Heart left ventricle (tissue), 16 donors: ENCODE measurements at places on chromosomes 5 and 9.
A peak's percentile ranks its signal among the peaks of the same experiment; 100 is the strongest.

DNA sequence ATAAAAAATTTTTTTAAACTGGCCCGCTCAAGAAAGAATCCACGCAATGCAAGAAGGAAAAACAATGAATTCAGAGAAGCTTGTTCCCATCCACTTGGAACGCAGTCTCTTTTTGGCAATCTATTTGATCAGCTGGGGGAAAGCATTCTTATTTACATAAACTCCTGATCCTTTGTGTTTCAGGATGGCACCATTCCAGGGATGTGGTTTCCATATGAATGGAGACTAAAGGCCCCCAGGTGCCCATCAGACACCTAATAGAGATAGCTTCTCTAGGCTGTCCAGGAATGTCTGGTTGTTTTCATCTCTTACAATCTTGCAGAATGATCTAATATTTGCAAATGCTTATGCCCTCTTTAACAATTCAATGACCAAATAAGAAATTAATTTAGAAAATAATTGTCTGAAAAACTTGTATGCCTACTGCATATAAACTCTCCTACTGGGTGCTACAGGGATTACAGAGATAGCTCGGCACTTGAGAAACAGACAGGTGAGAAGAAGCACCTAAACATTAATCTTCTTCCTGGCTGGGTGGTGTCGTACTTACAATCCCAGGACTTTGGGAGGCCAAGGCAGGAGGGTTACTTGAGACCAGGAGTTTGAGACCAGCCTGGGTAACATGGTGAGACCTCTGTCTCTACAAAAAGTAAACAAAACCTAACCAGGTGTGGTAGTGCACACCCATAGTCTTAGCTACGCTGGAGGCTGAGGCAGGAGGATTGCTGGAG is 3.0 kb upstream of the RASGRF2 start:
- no peak for DNase-seq

GRCh38 chr9:117050007-117050406 is 362.9 kb downstream of the TRIM32 start:
- no peak for DNase-seq

GRCh38 chr9:33306037-33306436 is 15.7 kb downstream of the NFX1 start:
- no peak for DNase-seq

DNA sequence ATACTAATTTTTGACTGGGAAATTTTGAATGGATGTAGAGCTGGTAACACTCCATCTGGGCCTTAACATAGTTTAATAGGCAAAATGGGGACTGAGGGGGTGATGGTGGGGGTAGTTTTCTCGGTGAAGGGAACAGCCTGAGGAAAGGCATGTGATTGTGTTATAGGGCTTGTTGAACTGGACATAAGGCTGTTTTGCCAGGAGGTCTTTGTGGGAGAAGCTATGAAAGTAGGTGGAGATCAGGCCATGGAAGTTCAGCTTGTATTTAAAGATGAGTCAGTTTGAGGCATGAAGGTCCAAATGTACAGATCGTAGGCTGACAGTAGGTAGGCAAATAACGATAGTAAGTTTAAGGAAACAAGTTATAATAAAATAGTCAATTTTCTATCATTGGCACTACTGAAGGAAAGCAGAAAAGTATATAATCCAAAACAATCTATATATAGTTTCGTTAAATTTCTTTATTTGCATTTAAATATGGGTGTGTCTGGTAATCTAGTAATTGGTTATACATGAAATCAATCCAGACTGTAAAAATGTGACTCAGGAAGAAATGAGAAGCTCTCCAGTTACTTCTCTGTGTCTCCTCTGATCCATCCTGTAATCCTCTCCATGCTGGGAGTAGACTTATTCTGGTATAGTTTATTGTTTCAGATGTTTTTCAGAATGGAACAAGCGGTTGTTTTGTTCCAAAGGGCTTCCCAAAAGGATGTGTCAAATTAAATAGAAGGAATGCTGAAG is 2.8 kb downstream of the CSNK1G3 start:
- DNase-seq, result no peak

- DNase-seq, result no peak
Measured at GRCh38 chr5:179119415-179120170, 59.4 kb downstream of the ZNF354C start.

DNA sequence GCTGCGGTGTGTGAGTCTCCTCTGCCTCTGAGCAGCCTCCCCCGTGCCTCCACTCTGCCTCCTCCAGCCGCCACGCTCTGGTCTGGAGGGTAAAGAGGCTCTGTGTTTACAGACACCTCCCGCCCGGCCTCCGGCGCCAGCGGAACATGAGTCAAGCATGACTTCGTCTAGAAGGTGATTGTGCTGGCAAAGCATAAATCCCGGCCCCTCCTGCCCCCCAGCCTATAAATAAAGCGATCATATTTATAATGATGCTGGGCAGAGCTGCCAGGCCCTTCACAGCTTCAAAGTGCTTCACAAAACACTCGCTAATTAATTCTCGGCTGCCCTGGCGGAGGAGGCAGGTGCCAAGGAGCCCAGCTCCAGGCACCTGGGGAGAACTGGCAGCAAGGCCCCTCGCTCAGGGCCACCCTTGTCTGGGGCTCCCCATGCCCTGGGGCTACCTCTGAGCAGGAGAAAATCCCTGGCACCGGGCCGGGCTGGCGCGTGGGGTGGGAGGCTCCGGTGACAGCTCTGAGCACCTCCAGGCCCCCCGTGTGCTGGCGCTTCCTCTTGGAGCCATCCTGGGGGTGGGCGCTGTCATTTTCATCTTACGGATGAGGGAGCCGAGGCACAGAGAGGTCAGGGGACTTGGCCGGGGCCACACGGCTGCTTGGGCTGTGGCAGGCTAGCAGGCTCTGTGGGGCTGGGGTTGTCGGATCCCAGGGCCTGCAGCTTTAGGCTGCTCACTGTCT is 87.8 kb downstream of the RXRA start:
- peak; percentile 71 for DNase-seq

- DNase-seq, result no peak
Measured at GRCh38 chr9:130431536-130432303, 13.0 kb upstream of the ASS1 start.

DNA sequence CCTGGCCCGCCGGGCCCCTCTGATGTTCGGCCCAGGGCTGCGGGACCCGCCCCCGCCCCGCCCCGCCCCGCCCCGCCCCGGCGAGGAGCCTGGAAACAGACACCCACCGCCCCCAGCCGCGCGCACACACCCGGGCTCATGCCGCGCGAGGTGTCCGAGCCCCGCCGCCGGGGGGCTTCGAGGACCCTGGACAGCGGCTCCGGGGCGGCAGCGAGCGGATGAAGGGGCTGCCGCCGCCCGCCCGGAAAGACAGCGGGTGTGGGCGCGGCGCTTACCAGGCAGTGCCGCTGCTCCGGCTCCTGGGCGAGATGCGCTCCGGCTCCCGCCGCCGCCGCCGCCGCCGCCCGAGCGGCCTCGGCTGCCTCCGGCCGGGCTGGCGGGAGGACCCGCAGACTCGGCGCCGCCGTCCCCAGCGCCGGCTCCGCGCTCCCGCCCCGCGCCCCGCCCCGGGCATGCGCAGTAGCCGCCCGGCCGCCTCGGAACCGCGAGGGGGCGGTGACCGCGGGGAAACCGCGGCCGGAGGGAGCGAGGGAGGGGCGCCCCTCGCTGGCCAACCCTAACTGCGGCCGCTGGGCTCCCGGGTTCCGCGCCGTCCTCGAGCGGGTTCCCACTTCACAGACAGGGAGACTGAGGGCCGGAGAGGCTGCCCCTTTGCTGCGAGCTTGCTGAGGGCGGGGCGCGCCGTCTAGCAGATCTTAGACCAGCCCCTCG is at the start of gene GPRIN1:
TSS of gene GPRIN1 (minus strand) at position 433 of the 711 bp plus-strand sequence. CDS start 10,322 bp downstream, outside the sequence.
- DNase-seq, result peak; percentile 77
